ENCODE measurements at places on chromosomes 1 and 21. TPM values are rescaled to one million over a fixed set of nuclear protein-coding genes. Genes with fewer than 3 reads are reported as not detected.

The RBM11 gene
- total RNA-seq, result 12.9 TPM

The RBP7 gene
- 12.2 TPM for total RNA-seq

The EDN2 gene
- total RNA-seq, result not detected

DNA sequence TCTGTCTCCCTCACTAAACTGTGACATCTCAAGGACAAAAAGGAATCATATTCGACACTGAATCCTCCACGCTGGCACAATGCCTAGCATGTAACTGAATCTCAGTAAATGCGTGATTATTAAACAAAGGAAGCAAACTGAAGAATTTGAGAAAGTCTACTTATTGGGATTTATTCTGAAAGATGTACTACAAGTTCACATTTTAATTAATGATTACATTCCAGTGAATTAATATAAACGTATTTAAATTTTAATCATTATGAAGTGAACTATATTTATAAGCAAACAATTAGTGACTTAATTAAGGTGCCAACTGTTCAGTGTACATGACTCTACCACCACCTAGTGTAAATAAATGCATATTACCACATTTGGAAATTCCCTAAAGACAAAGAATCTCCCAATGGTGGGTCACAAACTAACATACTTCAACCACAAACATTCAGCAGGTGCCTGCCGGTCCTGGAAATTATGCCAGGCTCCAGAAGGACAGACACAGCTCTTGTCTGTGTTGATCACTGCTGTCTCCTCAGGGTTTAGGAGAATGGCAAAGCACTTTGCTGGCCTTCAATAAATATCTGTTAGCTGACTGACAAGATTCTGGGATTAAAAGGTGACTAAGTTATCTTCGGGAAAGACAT lies 56.3 kb downstream of the SMYD3 start:
- DNase-seq, result no peak

- no peak for DNase-seq
These were observed 22.1 kb upstream of the JUN start for GRCh38 chr1:58805716-58806571.

DNA sequence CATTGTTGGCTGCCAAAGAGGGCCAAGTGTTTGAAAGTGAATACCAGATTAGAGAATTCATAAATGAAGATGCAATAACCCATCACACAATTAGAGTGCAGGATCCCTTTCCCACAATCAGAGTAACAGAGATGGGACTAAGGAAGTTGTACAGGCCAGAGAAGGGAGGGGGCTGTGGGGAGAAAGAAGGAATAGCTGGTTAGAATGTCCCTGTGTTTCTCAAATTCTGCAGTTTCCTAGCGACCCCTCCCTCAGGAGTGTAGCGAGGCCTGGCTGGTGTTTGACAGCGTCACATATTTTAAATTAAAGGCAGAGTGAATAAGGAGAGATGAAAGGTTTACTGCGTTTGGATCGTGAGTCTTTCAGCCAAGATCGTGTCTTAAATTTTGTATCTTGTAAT lies 58.1 kb downstream of the GALNT2 start:
- no peak for DNase-seq

DNA sequence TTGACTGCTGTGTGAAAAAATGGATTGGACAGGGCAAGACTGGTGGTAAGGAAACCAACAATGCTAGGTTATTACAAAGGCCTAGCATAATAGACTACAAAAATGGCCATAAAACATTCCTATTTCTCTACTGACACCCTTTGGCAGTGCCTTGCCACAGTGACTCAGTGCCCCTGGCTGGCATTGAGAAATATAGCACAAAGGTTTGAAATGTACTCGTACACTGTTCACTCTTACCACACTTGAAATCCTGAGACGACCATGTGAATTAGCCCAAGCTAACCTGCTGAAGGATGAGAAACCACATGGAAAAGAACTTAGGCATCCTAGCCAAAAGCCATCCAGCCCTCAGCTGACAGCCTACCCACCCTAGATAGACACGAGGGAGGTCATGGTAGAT lies 149.8 kb upstream of the PALMD start:
- no peak for DNase-seq

- DNase-seq, result no peak
These were observed 412.4 kb downstream of the DISC1 start for GRCh38 chr1:232038706-232039677.

DNA sequence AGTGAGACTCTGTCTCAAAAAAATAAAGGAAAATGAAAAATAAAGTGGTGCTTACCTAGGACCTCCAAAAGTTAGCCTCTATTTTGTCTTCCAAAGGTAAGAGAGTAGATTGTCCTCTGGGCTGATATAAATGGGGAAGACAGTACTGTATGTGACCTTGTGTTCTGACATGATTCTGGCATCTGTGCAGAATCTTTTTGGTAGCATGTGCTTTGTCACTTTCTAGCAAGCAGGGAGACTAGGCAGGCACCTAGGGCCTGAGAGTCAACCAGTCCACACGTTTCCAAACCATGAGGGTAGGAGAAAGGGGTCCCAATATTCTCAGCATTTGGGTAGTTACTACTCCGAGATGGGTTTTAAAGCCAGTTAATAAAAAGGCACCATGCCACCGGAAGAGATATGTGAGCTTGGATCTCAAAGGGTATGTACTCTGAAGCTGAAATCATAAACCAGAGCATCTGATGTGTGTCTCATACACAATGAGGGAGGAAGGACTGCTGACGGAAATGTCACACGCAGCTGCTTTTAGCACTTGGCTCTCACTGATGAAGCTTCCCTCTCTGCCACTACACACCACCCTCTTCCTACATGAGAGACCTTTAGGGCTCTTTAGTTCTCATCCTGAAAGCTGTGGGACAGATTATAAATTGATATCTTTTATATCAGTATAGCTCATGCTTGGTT lies 27.0 kb upstream of the SLC16A1 start:
- no peak for DNase-seq

DNA sequence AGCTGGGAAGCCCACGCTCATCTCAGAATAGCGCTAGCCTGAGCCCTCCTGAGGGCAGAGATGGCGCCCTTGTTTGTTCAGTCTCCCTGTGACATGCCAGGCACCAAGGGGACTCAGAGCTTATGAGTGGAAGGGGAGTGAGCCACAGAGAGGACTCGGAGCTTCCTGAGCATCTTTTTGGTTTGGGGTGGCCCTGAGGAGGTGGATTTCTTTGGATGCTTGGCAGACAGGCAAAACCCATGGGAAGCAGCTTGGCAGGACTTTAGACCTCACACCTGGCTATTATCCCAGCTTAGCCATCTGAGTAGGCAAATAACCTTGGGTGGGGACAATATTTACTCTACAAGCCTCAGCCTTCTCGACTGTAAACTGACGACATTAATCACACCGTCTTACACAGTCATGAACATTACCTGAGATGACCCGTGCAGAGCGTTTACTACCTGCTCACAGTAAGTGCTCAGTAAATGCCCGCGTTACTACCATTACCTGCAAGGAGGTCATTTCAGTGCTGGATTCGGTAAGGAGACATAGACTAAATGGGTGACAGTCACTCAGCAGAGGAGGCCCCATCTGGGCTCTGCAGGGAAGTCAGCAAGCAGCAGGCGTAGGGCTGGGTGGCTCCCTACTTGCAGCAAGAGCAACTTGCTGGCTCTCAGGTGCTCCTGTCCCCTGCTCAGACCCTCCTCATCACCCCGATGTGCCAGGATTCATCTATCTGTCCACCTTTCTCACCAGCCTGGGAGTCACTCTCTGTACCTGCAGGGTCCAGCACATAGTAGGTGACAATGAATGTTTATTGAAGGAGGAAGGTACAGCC lies 54.9 kb downstream of the KLHDC7A start:
- no peak for DNase-seq

DNA sequence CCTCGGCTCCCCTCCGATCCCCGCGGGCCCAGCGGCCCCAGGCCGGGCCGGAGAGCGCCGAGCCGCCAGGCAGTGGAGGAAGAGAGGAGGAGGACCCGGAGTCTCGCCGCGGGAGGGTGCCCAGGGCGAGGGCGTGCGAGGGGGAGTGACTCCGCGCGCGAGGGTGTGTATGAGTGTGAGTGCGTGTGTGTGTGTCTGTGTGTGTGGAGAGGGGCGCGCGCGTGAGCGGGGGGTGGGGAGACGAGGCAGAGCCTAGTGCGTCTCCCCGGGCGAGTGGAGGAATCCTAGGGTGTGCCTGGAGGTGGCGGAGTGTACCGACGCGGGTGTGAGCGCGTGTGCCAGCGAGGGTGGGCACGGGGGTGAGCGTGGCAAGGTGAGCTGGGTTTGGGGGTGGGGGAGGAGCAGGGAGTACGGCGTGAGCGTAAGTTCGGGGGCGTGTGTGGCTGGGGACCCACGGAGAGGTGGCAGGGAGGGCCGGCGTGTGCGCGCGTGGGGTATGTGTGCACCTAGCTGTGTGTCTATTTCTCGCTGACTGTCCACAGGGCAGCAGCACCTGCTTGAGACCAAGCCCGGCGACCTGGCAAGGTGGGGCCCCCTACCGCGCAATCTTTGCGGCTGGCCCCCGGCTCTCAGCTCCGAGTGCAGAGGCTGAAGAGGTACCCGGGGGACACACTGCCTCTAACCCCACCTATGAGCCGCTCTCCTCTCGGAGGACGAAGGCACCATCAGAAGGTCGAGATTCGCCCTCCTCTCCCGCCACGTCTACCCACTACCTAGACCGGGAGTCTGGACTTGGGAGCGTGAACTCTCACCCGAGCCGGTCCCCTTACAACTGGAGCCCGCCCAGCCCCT lies 784 bp upstream of the KCND3 start:
- DNase-seq, result peak; percentile 61

GRCh38 chr1:221881805-221882581 lies 140.1 kb upstream of the DUSP10 start:
- DNase-seq, result no peak

DNA sequence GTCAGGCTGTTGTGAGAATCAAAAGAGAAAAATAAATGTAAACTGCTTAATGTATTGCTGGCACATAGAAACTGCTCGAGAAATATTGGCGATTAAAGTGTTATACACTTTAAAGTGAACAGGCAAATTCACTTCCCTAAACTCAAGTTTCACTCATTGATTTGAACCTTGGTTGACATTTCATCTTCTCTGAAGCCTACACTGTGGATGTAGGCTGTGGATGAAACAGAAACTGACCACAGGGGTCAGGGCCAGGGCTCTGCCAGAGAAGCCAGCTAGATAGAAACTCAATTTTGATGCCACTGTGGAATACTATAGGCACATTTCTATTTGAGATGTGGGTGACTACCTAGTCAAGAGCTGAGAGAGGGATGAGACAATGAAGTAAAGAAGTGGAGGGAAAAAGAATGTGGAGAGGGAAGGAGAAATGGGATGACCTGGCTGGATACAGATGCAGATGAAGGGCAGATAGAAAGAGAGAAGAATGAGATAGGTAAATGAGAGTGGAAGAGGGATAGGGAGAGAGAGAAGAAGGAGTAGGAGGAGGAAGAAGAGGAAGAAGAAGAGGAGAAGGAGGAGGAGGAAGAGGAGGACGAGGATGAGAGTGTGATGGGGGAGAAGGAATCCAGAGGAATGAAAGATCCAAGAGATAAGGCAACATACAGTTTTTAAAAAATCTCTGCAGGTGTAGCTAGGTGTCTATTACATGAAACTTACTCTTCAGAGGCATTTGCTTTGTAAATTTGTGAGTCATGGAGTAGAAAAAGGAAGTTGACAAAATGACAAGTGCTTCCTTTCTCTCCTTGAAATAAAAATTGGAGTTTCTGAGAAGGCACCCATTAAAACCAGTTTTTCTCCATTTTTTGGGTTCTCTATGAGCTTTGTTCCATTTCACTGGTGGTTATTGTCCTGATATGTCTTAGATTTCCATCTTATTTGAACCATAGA lies 17.4 kb upstream of the CD1D start:
- DNase-seq, result no peak

DNA sequence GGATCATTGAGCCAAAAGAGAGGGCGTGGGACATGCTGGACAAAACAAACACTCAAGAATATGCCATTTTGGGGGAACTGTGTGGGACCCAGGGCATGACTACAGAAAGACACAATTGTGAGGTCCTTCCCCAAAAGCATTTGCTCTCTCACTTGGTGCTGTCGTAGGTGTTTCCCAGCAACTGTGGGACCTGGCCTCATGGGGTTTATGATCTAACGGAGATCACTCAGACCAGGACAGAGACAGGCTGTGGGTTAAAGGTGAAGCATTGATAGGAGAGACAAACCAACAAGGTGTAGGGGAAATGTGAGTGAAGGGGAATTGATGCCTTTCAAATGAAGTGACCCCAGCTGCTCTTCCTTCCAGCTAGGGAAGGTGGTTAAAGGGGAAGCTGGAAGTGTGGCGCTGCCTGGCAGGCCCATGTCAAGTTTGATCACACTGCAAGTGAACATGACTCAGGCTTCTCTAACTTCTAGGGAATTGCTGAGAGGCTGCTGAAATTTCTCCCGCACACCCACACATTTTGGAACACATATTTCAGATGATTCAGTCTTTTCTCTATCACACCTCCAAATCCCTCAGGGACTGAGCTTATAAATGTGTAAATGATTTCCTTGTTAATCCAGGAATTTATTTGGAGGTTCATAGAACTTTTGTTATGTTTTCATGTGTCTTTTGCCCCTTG lies 30.2 kb downstream of the TRAF5 start:
- DNase-seq, result no peak

- no peak for DNase-seq
These were observed 39.5 kb upstream of the TNFRSF1B start for GRCh38 chr1:12127206-12127810.

DNA sequence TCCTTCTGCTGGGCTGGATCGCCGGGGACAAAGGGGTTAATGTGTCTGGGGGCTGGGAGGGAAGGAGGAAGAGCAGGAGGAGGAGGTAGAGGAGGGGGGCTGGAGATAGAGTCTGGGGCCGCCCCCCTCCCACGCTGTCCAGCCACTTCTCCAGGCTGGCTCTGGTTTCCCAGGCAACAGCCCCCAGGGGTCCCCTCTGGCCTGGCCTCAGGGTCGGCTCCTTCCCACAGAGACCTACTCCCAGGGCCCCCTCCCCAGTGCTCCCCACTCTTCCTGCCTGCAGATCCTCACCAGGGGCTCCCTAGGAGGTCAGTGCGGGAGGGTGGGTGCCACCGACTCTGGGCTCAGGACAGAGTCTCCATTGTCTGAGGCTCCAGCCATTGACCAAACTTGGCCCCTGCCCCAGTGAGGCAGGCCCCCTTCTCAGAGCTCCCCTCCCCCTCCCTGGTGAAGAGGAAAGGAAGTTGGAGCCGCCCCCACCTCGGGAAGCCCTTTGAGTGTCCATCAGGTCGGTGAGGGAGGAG lies 34.1 kb downstream of the ARHGEF10L start:
- peak; percentile 56 for DNase-seq

GRCh38 chr1:18384471-18384870 lies 96.3 kb upstream of the KLHDC7A start:
- no peak for DNase-seq

All from dorsolateral prefrontal cortex (tissue), 122 donors.